Testis (tissue), 5 donors: ENCODE measurements at places on chromosomes 7 and 10. TPM values are rescaled to one million over a fixed set of nuclear protein-coding genes. Genes with fewer than 3 reads are reported as not detected.

DNA sequence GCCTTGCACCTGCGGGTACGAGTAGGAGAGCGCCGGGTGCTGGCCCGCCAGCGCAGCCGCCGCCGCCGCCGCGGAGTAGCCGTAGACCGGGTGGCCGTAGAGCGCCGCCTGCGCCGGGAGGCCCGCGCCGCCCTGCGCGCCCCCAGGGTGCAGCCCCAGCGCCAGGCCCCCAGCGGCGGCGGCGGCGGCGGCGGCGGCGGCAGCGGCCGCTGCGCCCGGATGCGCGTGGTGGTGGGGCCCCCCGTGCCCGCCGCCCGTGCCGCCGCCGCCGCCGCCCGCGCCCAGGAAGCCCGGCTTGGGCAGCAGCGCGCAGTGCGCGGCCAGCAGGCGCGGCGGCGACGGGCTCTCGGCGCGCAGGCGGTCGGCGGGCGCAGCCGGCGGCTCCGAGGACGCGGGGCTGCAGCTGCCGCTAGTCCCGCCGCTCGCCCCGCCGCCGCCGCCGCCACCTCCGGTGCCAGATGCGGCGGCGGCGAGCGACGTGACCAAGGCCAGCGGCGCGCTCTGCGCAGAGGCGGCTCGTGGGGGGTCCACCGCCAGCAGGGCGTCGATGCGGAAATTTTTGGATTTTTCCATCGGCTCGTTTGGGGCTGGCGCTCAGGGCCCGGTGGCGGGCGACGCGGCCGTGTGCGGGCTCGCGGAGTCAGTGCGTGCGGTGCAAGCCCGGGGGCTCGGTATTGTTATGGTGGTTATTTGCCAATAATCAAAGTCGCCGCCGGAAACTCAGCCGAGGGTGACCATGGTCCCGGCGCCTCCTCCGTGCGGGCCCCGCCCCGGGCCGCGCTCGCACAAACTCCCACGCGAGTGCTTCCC lies 480 bp downstream of the MNX1 start:
- no peak overlapping the region for H3K27ac ChIP-seq
- H3K4me1 ChIP-seq, result peaks cover 12% of the 10 kb centered on the region
- H3K27me3 ChIP-seq, result no peaks in the 10 kb centered on the region
- H3K4me3 ChIP-seq, result peak overlapping the region; percentile 41
- DNase-seq, result no peak
- H3K36me3 ChIP-seq, result no peaks in the 10 kb centered on the region

GPAM gene
- polyA plus RNA-seq, result 25.1 TPM

- no peak overlapping the region for H3K4me3 ChIP-seq
- H3K36me3 ChIP-seq, result no peaks in the 10 kb centered on the region
- no peak overlapping the region for H3K27ac ChIP-seq
- H3K4me1 ChIP-seq, result peaks cover 4% of the 10 kb centered on the region
- H3K27me3 ChIP-seq, result no peaks in the 10 kb centered on the region
- no peak for DNase-seq
Measured at GRCh38 chr10:87739703-87740102, 78.3 kb downstream of the ATAD1 start.

EMX2 gene
- 6.9 TPM for polyA plus RNA-seq

- no peaks in the 10 kb centered on the region for H3K27me3 ChIP-seq
- no peaks in the 10 kb centered on the region for H3K4me1 ChIP-seq
- no peak overlapping the region for H3K4me3 ChIP-seq
- no peak overlapping the region for H3K27ac ChIP-seq
Measured at GRCh38 chr10:129844216-129844766, 119.8 kb downstream of the EBF3 start.

AKR1C1 gene
- 30.8 TPM for polyA plus RNA-seq

VPS37D gene
- polyA plus RNA-seq, result 10.3 TPM

- no peaks in the 10 kb centered on the region for H3K4me1 ChIP-seq
- H3K27me3 ChIP-seq, result no peaks in the 10 kb centered on the region
- no peaks in the 10 kb centered on the region for H3K36me3 ChIP-seq
- H3K27ac ChIP-seq, result no peak overlapping the region
- H3K4me3 ChIP-seq, result no peak overlapping the region
Measured at GRCh38 chr7:38600741-38601140, 30.4 kb downstream of the AMPH start.

DNA sequence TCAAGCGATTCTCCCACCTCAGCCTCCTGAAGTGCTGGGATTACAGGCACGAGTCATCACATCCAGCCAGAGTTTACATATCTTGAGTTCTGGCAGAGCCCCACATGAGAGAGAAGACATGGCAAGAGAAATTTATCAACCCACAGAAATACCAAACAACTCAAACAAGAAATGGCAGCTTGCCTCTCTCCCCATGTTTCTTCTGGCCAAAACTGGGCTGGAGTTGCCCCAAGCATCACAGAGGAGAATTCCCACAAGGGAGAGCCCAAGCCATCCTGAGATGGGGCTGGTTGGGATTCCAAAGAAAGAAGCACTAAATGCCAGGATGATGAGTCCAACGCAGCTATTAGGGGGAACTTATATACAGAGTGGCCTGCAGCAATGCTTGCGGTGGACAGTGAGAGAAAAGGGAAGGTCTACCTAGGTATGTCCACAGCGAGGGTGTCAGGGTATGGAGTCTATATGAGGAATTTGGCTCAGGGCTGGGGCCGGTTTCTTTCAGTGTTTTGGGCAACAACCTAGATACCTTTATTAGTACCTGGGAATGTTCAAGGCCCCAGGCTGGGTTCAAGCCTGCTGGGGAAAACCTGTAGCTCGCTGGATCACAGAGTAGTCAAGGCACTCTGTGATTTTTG lies 14.5 kb upstream of the PAX4 start:
- no peaks in the 10 kb centered on the region for H3K36me3 ChIP-seq
- no peak overlapping the region for H3K4me3 ChIP-seq
- DNase-seq, result no peak
- no peaks in the 10 kb centered on the region for H3K4me1 ChIP-seq

DNA sequence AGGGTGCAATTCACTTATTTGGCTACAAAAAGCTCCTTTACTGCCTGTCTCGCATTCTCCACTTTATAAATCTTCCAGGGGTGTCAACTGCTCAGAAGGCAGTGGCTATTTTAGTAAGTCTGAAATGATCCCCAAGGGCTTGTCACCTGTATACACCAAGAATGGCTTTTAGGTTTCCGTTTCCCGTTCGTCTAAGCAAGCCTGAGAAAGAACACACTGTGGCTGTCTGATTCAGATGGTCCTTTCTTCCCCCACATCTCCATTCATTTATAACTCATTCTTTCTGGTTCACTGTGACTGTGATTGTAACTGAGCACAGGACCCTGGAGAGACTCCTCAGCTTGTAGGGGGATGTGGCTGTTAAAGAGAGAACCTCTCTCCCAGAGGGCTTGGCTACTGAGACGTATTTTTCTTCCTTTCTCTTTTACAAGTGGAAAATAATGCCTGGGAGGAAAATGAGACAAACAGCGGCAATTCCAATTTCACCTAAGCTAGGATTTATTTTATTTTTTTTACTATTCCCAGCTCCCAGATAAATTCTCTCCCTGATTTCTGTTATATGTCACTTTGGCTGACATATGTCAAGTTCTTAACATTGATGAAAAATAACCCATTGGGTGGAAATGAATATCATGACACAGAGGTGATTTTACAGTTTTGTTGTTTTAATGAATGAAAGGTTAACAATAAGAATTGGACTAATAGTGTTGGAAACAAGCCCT lies 129.3 kb downstream of the FAM107B start:
- no peak overlapping the region for H3K27ac ChIP-seq
- no peaks in the 10 kb centered on the region for H3K36me3 ChIP-seq
- DNase-seq, result no peak
- H3K4me3 ChIP-seq, result no peak overlapping the region
- H3K4me1 ChIP-seq, result no peaks in the 10 kb centered on the region
- no peaks in the 10 kb centered on the region for H3K27me3 ChIP-seq

DNA sequence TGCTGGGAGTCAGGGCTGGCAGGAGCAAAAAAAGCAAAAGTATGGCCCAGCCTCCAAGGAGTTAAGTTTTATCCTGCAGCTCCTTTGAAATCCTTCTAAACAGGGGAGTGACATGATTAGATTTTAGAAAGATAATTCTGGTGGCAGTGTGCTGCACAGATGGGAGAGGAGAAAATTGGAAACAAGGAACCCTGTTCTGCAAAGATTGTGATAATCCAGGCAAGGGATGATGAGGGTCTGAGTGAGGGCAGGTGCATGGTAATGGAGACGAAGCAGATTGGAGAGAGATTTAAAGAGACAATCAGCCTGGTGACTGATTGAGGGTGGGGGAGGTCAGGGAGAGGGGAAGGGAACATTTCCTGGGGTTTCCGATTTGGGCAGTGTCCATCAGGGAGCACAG lies 444.7 kb upstream of the PODXL start:
- H3K27ac ChIP-seq, result no peak overlapping the region
- H3K36me3 ChIP-seq, result no peaks in the 10 kb centered on the region
- no peaks in the 10 kb centered on the region for H3K4me1 ChIP-seq
- no peaks in the 10 kb centered on the region for H3K27me3 ChIP-seq

LIPA gene
- 32.3 TPM for polyA plus RNA-seq

DNA sequence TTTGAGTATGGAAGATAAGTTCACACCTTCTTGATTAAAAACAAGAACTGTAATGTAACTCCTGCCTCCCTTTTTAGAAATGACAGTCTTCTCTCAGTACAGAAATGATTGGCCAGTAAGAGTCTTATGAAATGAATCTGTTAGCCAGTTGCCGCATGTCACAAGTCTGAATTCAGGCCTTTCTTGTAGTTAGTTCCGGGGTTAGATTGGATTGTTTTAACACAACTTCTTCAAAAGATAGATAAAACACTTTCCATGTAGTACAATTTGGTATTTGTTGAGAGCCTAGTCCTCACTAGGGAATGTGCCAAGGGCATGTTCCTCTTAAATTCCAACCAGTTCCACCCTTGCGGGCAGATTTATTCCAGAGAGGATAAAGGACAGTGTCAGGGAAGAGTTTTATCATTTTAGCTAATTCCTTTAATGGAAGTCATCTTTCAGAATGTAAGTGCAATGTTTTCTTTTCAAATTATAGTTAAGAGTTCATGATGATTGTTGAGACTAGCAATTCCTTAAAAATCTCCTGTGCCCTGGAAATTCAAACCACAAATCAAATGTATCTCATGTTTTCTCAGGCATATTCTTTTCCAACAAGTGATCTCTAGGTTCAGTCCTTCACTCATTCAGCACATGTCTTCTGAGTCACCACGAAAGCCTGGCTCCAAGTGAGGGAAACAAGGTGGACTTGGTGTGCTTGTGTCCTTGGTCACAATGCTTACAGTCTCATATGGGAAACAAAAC lies 4.1 kb downstream of the FHIP2A start:
- no peak overlapping the region for H3K27ac ChIP-seq
- no peak overlapping the region for H3K4me3 ChIP-seq
- no peaks in the 10 kb centered on the region for H3K36me3 ChIP-seq
- DNase-seq, result no peak
- no peaks in the 10 kb centered on the region for H3K27me3 ChIP-seq

- peaks cover 22% of the 10 kb centered on the region for H3K4me1 ChIP-seq
- H3K36me3 ChIP-seq, result no peaks in the 10 kb centered on the region
- H3K4me3 ChIP-seq, result no peak overlapping the region
- H3K27me3 ChIP-seq, result no peaks in the 10 kb centered on the region
Measured at GRCh38 chr7:44982970-44983369, 4.2 kb upstream of the MYO1G start.

KNDC1 gene
- 4.2 TPM for polyA plus RNA-seq

DNA sequence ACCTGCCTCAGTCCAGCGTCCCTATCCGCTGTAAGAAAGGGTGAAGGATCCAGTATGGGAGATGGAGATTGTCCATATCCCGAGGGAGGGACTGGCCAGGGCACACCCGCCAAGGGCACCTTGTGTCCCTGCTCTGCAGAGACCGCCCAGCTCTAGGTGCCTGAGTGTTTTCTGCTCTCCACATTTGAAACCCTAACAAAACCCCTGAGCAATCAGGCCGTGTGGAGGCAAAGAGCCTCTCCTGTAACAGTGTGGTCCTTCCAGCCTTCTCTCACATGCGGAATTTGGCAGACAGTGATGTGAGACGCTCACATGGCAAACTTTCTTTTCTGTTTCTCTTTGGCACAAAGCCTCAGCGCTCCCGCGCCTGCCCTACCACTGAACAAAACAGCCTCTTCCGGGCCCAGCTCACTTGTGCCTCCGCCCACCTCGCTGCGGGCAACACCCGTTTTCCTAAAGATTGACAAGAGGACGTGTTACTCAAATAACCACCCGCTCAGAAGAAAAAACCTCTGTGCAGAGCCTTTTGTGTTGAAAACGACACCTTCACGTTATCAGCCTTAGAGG lies 514.8 kb downstream of the DNAJB6 start:
- peaks cover 7% of the 10 kb centered on the region for H3K4me1 ChIP-seq
- H3K27ac ChIP-seq, result peak overlapping the region; percentile 72
- no peaks in the 10 kb centered on the region for H3K27me3 ChIP-seq
- no peaks in the 10 kb centered on the region for H3K36me3 ChIP-seq
- H3K4me3 ChIP-seq, result no peak overlapping the region

RBM20 gene
- polyA plus RNA-seq, result 1.7 TPM

KLHL7 gene
- polyA plus RNA-seq, result 113 TPM

CYP2E1 gene
- 9.0 TPM for polyA plus RNA-seq

DNA sequence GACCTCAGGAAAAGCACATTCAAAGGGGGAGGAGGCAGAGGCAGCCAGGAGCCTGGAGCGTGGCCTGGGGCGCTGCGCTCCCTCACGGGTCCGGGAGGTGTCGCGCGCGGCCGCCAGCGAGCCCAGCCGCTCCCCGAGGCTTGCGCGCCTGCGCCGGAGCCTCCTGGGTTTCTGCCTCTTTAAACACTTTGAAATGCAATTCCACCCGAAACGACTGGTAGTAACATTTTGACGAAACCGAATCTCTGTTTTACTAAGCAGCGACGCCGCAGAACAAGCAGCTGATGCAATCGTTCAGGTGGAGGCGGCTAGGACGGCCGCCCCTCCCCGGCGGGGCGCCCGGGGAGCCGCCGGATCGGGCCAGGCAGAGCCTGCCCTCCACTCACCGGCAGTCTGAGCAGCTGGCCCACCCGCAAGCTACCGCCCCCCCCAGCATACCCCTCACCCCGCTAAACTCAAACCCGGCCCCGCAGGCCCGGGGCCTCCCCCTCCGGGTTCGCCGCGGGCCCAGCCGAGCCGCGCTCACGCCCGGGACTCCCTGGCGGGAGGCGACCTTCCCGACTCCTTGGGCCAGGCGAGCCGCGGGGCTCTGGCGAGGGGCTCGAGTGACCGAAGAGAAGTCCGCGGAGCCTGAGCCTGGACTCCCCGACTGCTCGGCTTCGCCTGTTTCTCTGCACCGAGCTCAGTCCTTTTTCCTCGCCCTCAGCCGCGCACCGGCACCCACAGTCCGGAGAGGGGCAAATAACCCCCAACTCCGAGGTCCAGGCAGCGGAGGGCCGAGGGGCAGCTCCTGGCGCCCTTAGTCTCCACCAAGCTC lies 3.2 kb downstream of the MKX start:
- H3K4me3 ChIP-seq, result peak overlapping the region; percentile 38
- no peaks in the 10 kb centered on the region for H3K27me3 ChIP-seq
- no peaks in the 10 kb centered on the region for H3K36me3 ChIP-seq
- DNase-seq, result peak; percentile 83

GRCh38 chr10:11236234-11236633 lies 218.6 kb downstream of the CELF2 start:
- H3K36me3 ChIP-seq, result no peaks in the 10 kb centered on the region
- H3K4me1 ChIP-seq, result no peaks in the 10 kb centered on the region
- H3K4me3 ChIP-seq, result no peak overlapping the region
- H3K27me3 ChIP-seq, result no peaks in the 10 kb centered on the region
